Epithelial cell of esophagus (primary cell): ENCODE measurements at places on chromosomes 6 and 20.

- DNase-seq = no peak
Observed at GRCh38 chr6:131251590-131252199, 116.4 kb downstream of the AKAP7 start.

DNA sequence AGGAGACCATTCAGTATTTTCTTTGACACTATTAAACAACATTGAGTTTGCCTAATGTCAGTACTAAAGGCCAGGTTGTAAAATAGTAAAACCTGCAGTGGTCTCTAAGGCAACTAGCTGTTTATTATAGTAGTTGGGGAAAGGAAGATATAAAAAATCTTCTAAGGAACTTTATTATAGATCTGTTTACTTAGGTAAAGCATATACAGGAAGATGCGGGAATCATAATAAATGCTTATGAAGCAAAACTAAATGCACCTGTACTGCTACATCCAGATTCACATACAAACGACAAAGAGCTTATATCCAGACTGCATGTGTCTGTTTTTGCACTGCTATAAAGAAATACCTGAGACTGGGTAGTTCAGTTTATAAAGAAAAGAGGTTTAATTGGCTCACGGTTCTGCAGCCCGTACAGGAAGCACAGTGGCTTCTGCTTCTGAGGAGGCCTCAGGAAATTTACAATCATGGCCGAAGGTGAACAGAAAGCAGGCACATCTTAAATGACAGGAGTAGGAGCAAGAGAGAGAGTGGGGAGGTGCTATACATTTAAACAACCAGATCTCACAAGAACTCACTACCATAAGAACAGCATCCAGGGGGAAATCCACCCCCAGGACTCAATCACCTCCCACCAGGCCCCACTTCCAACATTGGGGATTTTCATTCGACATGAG lies 8.7 kb upstream of the TRIM39 start:
- no peak for DNase-seq

- DNase-seq = no peak
Observed at GRCh38 chr6:138803861-138804260, 8.0 kb downstream of the ECT2L start.

GRCh38 chr6:17869753-17870050 lies 117.7 kb downstream of the KIF13A start:
- no peak for DNase-seq

GRCh38 chr6:89611666-89612065 lies 26.9 kb downstream of the LYRM2 start:
- no peak for DNase-seq

- peak; percentile 91 for DNase-seq
Observed at GRCh38 chr20:49936153-49937026, at the start of gene RNF114. TSS of gene RNF114 (plus strand) at chr20:49936397. CDS start at chr20:49936413, 16 bp downstream.

DNA sequence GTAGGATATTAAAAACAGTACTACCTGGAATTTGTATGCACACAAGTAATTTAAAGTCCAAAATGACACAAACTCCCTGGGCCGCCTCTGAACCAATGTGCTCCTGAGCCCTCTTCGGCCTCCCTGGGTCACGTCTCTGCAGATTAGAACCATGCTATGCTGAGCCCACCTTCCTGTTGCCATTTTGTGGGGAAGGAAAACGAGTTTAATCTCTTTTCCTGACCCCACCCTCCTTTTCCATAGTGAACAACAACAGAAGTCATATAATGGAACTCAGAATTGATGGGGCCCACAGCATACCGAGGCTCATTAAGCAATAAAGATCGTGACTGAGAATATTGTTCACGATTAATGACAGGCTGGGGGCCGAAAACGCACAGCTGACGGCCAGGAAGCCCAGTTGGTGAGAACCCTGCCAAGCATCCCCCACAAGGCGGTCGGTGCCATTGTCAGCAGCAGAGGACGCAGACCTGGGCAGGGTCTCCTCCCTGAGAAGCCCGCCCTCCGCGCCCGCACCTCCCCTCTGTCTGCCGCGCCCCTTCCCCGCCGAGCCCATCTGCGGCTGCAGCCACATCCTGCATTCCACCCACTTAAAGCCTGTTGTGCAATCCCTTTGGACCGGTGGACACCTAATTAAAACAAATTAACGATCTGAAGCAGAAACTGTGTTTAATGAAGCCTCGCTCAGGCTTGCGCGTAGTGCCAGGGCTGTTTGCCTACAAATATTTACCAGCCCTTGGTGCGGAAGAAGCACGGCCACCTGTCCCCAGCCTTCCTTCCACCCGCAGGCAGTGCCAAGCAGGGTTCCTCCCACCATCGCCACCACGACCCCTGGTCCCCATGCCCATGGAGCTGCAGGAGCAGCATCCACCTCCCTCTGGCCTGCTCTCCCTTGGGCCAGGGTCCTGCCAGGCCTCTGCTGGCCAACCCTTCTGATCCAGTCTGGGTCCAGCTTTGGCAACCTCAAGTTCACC lies 68.1 kb downstream of the DLL1 start:
- peak; percentile 39 for DNase-seq

GRCh38 chr6:136344420-136344819 lies 54.8 kb upstream of the BCLAF1 start:
- no peak for DNase-seq

GRCh38 chr6:4531406-4531805 lies 244.8 kb upstream of the CDYL start:
- no peak for DNase-seq

DNA sequence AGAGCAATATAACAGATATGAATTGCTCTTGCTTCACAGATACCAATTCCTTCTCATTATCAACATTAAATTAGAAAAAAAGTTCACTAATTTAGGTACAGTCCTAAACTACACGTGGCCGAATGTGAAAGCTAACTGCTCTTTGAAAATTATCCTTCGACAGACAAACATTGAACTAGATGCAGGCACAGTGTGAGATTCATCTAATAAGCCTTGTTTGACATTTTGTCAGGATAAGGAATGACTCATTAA lies 1.1 kb downstream of the FAM184A start:
- no peak for DNase-seq

- peak; percentile 27 for DNase-seq
Observed at GRCh38 chr20:62953839-62954703, 1.6 kb downstream of the SLC17A9 start.
